ENCODE measurements at places on chromosomes 1 and 21. TPM values are rescaled to one million over a fixed set of nuclear protein-coding genes. Genes with fewer than 3 reads are reported as not detected.

GRCh38 chr1:36805979-36806640 is 228.2 kb downstream of the GRIK3 start:
- DNase-seq, result no peak

DNA sequence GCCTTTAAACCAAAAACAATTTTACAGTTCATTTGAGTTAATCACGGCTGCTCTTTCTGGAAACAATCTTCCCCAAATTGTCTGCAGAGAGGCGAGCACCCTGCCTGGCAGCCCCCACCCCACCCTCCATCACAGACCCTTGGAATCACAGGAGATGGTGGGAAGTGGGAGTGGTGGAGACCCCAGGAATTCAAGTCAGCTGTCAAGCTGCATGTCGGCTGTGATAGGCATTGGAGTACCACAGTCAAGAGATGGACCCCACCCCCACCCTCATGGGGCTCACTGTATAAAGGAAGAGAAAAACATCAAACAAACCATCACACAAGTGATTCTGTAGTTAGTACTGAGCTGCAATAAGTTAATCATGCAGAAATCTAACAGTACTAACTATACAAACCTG is 360.4 kb downstream of the MATN1 start:
- DNase-seq, result no peak

DNA sequence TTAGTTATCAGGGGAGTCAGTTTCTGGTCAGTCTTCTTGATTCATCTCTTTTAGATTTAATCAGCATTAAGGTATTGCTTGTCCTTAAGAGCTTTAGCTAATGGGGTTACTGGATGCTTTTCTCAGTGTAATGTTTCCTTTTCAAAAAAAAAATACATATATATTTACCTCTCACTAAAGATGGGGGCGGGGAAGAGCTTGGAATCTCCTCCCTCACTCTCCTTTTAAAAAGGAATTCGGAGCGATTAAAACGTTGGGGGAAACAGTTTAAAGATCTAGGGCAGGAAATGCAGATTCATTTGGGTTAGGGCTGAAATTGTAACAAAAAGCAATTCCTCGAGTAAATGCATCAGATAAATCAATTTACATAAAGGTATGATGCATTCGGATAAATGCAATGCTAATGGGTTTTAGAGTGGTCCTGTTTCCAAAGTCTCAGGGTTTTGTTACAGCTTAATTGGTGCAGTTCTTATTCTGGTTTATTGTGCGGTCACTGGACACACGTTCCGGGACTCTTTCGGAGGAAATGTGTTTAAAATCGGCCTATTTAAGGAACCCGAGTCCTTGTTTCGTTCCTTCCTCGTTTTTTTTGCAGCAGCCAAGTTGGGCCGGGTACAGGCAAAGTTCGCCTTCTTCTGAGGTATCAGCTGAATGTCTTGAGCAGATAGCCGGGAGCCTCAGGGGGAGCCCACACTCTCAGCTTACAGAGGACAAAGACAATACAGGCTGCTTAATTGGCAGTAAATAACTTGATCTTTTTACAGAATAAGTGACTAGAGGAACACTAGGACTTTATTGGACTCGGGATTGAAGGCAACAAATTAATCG is 1.6 kb downstream of the LMO4 start:
- peak; percentile 22 for DNase-seq

Gene VSIG8
- not detected for total RNA-seq

Gene ATG4C
- 14.6 TPM for total RNA-seq

GRCh38 chr1:76713535-76713934 is 153.7 kb upstream of the ST6GALNAC5 start:
- no peak for DNase-seq

- peak; percentile 88 for DNase-seq
These were observed 5.3 kb upstream of the TUFT1 start for GRCh38 chr1:151534662-151535278.

DNA sequence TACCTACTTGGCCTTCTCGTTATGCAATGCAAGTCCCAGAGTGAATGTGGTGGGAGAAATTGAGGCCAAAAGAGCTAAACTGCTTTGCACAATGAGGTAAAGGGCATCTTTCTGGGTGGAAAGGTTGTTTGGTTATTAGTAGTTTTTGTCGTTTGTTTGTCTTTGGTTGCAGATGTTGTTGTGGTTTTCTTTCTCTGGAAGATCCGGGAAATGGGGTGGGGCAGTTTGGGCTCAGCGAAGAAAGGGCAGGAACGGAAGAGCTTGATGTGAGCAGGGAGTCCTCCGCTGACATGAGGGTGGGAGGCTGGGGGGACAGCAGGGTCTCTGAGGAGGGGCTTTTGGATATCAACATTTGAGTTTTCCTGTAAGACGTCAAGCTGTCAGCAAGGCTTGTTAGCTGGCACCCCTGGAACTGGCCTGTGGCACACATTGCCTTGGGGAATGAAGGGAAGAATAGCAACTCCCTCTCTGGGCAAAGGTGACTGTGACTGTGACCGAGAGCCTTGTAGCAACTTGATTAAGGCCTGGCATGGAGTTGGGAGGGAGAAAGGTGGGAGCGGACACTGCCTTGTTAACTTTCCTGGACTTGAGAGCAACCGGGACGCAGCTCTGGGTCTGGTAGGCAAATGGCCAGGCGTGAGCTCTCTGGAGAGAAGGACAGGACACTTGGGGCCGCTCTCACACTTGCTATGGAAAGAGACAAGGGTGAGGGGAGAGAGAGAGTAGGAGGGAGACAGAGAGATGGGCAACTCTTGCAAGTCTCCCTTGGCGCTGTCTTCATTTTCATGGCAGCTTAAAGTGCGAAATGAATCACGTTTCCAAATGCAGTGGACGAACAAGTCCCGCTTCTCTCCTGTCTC is 15.4 kb upstream of the OPRD1 start:
- DNase-seq, result no peak

Gene CASP9
- total RNA-seq, result 10.5 TPM

- DNase-seq, result no peak
These were observed 4.0 kb downstream of the PGLYRP4 start for GRCh38 chr1:153344718-153345025.

Gene IL20
- total RNA-seq, result not detected

DNA sequence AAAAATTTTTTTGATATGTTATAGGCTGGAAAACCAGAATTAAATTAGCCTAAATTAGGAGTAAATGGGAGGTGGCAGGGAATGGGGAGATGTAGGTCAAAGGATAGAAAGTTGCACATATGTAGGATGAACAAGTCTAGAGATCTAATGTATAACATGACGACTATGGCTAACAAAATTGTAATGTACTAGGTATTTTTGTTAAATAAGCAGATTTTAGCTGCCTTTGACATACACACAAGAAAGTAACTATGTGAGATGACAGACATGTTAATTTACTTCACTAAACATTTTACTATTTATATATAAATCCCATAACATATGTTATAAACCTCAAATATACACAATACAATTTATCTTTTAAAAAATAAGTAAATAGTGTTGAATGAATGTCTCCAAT is 30.2 kb upstream of the GLIS1 start:
- no peak for DNase-seq

DNA sequence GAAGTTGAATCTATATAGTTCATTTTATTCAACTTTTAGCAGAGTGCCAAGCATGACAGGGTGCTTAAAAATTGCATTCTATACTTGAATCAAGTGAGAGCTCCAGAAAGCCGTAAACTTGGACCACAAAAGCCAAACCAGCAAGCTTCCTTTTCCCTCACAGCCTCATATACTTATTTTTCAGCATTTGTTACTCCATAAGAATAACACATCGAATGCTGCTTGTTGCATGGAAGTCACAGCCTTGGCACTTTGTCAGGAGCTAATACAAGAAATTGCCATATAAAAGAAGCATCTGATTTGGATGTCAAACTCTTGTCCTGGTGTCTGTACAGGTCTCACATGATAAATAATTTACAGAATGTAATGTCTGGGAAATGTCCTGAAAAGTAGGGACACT is 87.4 kb downstream of the PLXNA2 start:
- DNase-seq, result no peak

Gene SFN
- 0.95 TPM for total RNA-seq

Gene ZMYM1
- 3.9 TPM for total RNA-seq

DNA sequence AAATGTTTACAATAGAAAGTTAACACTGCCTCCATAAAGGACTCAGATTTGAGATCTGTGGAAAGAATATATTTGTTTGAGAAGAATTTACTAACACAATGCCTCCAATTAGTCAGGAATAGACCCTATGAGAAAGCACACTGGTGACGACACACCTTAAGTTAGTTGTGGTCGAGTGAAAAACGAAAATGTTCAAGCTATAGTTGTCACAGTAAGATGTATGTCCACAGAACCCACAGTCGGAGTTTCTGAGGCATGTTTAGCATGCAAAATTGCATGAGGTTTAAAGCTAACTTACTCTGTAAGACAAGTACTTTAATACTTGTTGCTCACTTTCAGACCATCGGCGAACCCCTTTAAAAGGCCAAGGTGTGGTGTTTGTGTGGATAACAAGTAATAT is 69.9 kb upstream of the SIPA1L2 start:
- DNase-seq, result no peak

DNA sequence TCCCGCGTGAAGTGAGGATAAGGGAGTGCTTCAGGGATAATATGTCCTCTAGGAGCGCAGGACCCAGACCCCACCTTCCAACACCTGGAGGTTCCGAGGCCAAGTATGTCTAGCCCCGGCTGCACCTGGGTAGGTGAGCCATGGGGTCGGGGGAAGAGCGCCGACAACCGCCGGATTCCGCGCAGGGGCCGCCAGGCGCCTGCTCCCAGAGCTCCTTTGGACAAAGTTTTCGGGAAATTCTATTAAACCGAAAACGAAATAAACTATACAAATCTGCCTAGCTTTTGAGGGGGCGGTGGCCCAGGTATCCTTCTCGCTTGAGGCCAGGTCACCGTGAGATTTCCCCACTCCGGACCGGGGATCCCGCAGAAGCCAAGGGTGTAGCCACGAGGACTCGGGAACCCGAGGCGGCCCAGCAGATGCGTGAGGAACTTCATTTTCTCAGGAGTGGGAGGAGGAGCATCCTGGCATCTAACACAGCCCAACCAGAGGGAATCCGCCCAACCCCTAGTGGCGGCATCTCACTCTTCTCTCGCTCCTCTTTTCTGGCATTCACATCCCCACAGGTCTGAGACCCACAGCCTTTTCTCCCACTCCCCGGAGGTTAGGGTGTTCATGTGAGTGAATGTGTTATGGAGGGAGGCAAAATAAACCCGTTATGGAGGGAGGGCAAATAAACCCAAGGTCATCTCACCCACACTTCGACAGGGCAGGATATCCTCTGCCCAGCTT is 2.3 kb upstream of the DMRTA2 start:
- DNase-seq, result no peak

DNA sequence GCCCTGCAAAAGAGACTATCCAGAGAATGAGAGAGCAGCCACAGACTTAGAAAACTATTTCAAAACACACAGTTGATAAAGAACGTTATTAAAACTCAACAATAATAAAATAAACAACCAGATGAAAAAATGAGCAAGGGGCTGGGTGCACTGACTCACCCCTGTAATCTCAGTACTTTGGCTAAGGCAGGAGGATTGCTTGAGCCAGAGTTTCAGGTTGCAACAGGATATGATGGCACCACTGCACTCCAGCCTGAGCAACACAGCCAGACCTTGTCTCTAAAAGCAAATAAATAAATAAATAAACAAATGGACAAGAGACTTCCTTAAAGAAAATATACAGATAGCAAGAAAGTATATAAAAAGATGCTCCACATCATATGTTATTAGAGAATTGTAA is 144.6 kb downstream of the LRRIQ3 start:
- DNase-seq, result no peak

Gene POFUT2
- total RNA-seq, result 14.3 TPM

DNA sequence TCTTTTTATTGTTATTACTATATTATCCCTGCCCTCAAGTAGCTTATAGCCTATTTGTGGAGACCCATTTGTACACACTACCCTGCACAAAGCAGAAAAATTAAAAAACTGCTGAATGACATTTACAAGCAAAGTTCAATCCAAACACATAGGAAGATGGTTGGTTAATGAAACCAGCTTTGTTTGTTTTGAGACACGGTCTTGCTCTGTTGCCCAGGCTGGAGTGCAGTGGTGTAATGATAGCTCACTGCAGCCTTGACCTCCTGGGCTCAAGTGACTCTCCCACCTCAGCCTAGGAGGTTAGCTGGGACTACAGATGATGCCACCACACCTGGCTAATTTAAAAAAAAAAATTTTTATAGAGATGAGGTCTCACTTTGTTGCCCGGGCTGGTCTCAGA is 31.6 kb downstream of the TGFB2 start:
- DNase-seq, result no peak

DNA sequence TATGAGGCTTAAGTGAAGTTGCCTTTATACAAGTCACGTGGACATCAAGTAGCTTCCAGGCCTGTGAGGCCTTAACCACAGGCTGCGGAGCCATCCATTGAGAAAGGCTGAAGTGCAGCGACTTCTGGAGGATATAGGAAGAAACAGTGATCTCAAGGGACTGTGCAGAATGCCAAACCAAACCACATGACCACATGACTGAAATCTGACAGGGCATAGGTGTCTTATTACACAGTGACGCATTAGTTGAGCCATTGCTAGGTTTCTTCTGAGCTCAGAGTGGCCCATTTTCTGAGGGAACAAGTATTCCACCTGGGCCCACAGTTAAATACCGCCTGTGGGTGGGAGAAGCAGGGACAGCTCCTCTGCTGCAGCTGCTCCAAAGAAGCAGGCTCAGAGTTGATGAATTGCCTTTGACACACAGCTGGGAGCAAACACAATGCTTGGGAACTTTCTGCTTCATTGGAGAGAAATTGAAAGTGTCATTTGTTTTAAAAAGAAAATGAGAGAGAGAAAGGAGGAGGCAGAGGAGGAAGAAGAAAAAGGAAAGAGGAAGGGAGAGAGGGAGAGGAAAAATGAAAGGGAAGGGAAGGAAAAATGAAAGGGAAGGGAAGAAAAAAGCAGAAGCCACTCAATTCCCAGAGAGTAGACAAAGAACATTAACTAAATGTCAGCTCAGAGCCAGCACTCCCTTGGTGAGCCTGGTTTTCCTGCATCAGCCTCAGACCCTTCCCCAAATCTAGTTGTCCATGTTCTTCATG is 94.4 kb downstream of the COLGALT2 start:
- DNase-seq, result no peak

DNA sequence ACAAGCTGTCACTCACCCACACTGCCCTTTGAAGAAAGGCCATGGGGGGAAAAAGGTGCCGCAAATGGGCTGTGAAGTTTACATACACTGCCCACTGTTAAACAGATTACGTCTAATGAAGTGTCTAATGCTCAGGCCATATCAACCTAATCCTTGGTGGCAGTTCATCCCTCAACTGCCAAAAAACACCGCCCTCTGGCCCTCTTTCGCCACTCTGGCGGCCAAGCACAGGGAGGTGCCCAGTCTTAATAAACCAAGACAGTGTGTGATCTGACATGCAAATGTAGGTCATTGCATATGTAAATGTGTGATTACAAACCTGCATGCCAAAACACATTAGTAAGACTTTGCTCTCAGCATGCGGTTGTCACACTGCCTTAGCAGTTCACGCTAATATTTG is 89.5 kb downstream of the NEK7 start:
- no peak for DNase-seq

- DNase-seq, result no peak
These were observed 49.3 kb downstream of the CDC42BPA start for GRCh38 chr1:227268943-227269342.

DNA sequence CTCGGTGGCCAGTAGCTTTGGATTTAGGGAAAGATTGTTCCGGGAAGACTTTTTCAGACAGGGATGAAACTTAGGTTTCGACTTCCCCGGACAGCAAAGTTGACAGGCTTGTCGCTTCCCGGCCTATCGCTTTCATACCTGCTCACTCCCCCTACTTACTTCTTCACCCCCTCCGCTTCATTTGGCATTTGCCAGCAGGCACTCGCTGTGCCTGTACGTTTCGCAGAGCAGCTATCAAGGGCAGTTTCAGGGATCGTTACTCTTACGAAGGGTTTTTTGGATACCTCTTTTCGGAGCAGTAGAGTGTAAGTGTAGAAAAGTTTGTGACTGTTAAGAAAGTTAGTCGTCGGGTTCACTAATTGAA is 393 bp downstream of the BLZF1 start:
- peak; percentile 40 for DNase-seq
